ENCODE measurements at places on chromosomes 7 and 10.
A peak's percentile ranks its signal among the peaks of the same experiment; 100 is the strongest.

- no peak for DNase-seq
These were observed 41.3 kb upstream of the ADRA2A start for GRCh38 chr10:111035542-111035941.

DNA sequence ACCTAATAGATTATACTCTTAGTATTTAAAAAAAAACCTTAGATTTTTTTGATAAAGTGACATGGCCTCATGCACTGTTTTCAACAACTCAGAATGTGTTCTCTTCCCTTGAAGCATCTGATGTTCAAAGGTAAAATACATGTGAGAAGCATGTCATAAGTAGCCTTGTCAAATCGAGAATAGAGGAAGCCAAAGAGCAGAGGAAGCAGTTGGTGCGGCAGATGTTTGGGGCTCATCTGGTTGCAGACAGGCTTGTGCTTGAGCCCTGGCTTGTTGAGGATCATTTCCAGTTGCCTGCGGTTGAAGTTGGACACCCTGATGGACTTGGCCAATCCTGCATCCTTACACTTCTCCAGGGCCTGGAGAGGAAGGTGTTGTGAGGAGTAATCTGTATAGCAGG is 59.2 kb downstream of the AKR1E2 start:
- no peak for DNase-seq

GRCh38 chr10:87059401-87059800 is 35.2 kb downstream of the GLUD1 start:
- DNase-seq = no peak

- DNase-seq = no peak
These were observed 85.4 kb downstream of the SIRT1 start for GRCh38 chr10:67969875-67970274.

GRCh38 chr10:77417359-77417758 is 220.2 kb downstream of the KCNMA1 start:
- no peak for DNase-seq

- DNase-seq = no peak
These were observed 69.3 kb downstream of the OSBPL3 start for GRCh38 chr7:24910551-24911212.

GRCh38 chr7:132933072-132933458 is 148.8 kb downstream of the CHCHD3 start:
- no peak for DNase-seq

DNA sequence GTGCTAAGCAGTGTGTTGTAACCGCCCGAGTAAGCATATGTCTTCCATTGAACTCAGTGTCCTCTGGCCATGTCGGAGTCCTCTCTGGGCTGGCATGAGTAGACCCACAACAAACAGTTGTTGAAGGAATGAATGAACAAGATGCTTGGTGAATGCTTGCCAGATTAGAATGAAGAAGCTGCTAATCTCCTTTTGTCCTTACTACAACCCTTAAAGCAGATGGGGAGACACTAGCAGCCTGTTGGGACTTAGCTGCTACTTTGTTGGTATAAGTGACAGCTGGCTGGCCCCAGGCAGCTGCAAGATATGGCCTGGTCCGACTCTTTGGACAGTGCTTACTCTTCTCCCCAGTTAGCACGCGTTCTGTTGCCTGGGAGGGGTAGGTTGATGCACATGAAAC is 370.1 kb downstream of the RPS24 start:
- no peak for DNase-seq

- DNase-seq = no peak
These were observed 40.1 kb upstream of the XPNPEP1 start for GRCh38 chr10:109963439-109963838.

DNA sequence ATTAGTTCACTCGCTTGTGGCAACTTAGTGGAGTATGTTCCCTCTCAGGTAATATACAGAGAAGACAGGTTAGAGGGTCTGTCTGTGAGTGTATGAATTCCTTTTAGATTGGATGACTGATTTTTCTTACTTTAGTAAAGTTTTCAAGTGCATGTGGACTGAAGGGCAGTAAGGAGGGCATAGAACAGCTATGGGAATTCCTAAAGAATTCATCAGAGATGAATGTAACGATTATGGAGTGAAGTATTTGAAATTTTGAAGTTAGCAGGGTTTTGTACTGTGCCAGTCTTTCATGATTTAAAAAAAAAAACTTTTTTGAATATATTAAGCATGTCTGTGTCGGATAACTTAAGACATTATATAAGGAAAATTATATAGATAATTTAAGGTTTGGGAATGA is 15.5 kb downstream of the MAPK8 start:
- no peak for DNase-seq

DNA sequence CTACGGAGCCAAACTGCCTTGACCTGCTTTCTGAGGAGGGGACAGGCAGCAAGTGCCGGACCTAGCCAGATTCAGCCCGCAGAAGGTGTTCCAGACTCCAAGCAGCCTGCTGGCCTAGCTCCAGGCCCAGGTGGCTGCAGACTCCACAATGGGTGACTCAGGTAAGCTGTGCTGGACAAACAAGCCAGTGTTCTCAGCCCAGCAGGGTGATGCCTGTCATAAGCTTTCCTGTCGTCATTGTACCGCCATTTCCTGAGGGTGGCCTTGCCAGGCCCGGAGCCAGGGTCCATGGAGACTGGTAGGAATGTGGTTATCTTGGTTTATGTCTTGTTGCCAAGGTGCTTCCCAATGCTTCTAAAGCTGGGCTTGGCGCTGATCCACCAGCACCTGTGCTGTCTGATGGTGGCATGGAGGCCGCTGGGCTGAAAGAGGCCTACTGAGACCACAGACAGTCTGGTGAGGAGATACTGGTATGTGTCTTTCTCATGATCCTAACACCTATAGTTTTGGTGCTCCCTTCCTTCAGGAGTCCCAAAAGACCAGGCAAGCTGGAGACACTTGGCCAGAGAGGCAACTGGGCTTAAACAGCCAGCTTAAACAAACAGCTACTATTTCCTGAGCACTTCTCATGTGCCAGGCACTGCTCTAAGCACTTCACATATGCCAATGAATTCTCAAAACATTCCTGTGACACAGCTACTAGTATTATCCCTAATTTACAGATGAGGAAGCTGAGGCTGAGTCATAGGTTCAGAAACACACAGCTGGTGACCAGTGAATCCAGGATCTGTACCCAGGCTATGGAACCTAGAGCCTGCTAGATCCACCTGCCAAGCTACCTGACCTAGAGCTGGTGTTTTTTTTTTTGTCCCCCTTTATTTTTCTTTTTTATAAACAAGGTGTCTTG is 42.0 kb downstream of the ZC3HC1 start:
- DNase-seq = no peak

DNA sequence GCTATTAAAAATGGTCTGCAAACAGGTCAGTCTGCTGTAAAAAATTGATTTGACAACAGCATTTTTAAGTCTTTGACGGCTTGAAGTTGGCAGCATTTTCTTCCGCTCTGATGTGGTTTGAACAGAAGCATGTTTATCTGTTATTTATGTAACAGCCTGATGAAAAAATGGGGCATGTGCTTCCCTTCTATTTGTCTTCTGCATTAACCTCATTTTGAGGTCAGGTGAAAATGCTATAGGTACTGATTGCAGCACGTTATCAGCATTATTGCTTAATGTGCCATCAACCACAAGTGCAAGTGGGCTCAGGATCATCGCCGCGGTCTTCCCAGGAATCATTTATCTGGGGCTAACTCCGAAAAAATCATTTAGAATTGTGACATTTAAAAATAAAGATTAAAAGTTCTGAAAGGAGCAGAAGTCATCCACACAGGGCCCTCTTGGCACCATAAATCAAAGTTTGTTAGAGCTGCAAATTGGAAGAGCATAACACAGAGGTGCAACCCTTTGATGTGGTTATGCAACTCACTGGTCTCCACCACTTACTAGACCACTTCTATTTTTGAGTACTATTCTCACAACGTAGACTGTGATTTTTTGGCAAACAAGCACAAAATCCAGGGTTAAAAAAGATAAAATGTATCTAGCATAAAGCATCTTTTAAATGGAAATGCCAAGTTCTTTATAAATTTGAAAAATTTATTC is 307.7 kb downstream of the MDFIC start:
- DNase-seq = no peak

- DNase-seq = peak; percentile 13
These were observed 1.9 kb downstream of the LRRC72 start for GRCh38 chr7:16528520-16528919.

DNA sequence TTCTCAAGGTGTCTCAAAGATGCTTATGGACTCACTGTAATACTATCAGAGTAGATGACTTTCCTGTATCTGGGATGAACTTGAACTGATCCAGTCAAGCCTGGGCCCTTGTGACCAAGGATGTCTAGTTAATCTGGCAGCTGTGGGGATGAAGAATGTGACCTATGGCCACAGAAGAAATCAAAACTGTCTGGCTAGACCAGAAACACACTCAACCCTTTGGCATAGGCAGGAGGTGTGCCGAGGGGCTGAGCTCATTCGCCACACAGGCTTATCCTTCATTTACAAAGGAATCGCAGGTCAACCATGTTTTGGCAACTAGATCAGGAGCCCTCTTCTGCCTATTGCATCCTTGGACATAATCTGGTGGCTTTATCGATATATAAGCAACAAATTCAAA is 110.6 kb downstream of the ATXN7L1 start:
- DNase-seq = no peak

DNA sequence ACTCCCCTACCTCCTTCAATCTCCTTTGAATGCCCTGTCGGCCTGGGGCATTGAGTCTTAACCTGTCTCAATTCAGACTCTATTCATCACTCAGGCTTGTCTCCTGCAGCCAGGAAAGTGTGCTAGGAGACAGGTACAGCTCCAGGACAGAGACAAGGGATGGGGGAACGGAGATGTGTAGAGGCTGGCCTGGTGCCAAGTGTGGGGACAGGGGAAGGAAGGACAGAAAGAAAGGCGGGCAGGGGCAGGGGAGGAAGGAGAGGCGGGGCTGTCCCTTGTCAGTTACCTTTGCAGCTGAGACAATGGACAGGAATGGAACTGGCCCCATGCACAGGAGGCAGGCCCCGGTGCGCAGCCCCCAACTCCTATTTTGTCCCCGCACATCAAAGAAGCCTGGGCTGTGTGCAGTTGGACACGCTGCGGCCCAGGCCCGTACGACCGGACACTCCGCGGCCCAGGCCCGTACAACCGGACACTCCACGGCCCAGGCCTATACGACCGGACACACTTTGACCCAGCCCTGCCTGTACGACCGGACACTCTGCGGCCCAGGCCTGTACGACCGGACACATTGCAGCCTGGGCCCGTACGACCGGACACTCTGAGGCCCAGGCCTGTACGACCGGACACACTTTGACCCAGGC is 36.9 kb downstream of the CHST15 start:
- DNase-seq = no peak

DNA sequence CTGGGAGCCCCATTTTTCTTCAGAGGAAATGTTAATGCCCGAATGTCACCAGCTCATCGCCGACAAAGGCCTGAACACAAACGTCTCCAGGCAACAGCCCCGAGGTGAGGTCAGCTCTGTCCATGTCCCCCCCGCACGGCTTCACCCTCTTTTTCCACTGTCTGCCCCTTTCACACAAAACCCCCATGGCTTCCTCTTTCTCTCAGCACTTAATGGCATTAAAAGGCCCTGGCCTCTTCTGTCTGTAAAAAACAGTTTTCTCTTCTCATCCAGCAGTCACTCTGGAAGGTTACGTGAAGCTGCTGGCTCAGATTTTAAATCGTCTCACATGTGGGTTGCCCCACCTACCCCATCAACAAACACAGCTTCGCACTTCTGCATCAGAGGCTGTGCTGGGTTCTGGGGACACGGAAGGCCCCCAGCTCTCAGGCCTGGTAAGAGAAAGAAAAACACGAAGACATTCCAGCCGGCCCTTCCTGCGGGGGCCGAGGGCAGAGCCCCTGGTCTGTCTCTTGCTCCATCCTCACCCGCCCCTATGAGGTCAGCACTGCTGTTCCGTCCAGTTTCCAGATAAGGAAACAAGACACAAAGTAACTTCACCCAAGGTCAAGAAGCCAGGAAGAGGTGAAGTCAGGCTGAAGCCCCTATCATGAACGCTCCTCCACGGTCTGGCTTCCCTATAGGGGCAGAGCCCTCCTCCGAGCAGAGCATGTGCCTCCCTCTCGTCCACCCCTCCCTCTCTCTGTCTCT is 91.1 kb upstream of the PDGFA start:
- DNase-seq = no peak

DNA sequence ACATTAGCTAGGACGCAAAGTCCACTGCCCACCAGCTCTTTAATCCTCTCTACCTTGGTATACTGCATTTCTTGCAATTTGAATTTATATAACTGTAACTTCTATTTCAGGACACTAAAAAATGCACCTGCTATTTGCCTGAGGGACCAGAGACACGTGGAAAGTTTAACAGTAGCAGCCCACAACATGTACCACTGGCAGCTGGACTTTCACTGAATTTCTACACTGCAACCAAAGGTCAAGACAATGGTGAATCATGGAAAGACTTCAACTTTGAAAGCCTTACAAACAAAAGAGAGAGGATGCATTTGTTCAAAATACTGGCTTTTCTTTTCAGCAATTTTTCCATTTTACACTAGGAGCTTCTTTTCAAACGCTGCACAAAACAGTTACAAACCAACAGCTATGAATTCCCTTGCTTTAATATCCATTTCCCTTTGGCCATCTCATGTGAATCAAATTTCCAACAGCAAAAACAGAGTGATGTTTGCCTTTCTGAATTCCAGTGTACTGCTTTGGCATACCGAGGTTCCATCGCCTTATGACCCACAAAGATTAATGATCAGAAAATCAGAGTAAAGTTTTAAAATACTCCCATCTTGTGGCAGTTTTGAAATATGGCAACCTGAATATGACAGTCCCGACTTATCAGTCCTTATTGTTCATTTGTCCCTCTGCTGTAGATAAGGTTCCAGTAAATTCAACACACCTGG is 29.9 kb upstream of the HNRNPH3 start:
- DNase-seq = peak; percentile 63

- no peak for DNase-seq
These were observed 6.1 kb downstream of the GIMAP1 start for GRCh38 chr7:150722431-150722931.

GRCh38 chr7:665736-666453 is 60.6 kb upstream of the DNAAF5 start:
- no peak for DNase-seq

DNA sequence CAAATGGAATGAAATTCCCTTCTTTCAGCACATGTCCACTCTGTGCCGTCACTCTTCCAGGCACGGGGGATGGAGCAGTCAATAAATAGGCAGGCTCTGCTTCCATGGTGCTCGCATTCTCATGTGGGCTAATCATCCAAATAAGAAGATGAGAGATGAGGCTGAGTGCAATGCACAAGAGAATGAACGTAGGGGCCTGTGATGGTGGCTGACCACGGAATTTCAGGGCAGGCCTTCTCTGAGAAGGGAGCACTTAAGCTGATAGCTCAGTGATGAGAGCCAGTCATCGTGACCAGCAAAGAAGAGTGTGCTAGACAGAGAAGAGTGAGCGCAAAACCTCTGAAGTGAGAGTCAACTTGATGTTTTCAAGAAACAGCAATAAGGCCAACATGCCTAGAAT is 47.9 kb downstream of the TAF3 start:
- no peak for DNase-seq
